Muscle of arm (tissue), 14 donors: ENCODE measurements at places on chromosomes 5 and 9.

GRCh38 chr5:81213070-81213469 lies 20.1 kb upstream of the CKMT2 start:
- DNase-seq: no peak

GRCh38 chr5:42614509-42614908 lies 142.1 kb upstream of the CCDC152 start:
- no peak for DNase-seq

GRCh38 chr9:68488126-68488525 lies 52.6 kb downstream of the TMEM252 start:
- DNase-seq: no peak

GRCh38 chr9:125485471-125486151 lies 221.4 kb downstream of the MAPKAP1 start:
- no peak for DNase-seq

DNA sequence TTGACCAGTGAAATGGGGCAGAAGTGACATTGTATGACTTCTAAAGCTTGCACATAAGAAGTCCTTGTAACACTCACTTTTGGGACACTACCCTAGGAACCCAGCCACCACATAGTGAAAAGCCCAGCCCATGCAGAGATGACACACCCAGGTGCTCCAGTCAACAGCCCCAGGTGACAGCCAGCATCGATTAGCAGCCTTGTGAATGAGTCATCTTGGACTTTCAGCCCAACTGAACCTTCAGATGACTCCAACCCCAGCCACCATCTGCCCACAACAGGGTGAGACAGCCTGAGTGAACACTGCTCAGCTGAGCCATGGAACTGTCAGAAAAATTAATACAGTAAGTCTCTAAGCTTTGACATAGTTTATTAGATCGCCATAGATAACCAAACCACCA lies 458.6 kb downstream of the ZSWIM6 start:
- DNase-seq: no peak

- DNase-seq: no peak
These were observed 714.5 kb upstream of the WWC1 start for GRCh38 chr5:167576897-167577296.

DNA sequence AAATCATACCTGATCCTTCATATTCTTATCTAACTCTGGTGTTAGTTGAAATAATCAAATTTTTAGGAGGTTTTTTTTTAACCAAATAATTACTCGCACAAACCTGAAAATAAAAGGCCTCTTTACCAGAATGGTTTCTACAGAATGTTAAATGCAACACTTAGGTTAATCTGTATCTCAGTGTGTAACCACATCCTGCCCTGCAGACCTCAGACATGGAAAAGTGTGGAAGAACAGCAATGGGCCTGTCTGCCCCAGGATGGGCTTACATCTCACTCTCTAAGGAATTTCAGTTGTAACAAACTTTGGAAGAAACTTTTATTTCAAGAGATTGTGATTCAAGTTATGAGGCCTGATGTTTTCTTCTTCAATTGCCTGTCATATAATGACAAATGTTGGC lies 32.5 kb upstream of the MIER3 start:
- no peak for DNase-seq

- DNase-seq: no peak
These were observed 270.8 kb downstream of the NTRK2 start for GRCh38 chr9:84940294-84940693.

- peak; percentile 20 for DNase-seq
These were observed 304.0 kb downstream of the PJA2 start for GRCh38 chr5:109105631-109106267.

DNA sequence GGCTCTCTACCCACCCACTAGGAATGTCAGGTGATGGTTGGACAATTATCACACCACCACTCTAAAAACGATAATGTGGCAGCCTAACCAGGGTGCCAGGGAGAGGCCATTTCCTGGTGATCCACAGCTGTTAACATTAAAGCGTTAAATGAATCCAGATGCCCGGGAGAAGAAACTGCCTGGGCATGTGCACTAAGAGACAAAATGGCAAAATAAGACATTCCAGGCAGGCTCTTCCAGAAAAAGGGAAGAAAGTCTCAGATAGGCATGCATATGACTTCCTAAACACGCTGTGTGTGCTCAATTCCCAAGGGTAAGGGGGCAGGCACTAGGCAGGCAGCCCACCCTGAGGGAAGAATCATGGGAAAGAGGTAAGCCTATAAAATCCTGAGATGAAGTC lies 4.6 kb upstream of the TXN start:
- DNase-seq: no peak

DNA sequence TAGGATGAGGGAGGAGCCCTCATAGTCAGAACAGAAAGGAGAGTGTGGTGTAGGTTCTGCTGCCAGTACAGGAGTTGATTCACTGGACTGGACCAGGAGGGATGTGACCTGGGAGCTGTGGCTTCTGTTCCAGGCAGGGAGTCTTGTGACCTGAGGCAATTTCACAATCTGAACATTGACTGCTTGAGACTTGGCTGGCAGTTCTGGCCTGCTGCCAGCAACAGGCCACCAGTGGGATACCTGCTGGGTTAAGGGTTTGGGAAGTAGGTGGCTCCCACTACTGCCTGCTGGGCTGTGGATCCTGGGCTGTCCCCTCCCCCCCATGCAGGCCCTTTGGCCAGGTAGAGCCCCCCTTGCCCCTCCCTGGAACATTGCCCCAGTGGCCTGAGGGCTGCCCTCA lies 268.6 kb upstream of the ARRDC3 start:
- no peak for DNase-seq

DNA sequence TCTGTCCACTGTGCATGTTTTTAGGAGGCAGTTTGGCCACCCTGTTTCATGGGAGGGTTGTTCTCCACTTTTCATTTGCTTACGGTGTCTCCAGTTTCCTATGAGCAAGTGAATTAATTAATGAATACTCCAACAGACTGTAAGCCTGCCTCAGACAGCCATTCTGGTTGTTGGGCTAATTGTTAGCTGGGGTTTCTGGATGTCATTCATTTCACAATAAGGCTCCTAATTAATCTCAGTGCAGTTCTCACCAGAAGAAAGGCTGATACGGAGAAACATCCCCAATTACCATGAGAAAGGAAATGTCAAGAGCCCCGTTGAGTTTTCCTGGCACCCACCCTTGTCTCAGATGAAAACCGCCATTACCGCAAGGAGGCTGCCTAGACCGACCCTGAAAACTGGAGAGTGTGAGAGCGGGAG lies 75.8 kb downstream of the MAP1B start:
- no peak for DNase-seq

- no peak for DNase-seq
These were observed 120.2 kb upstream of the GRHPR start for GRCh38 chr9:37302277-37302676.

GRCh38 chr9:72440378-72440777 lies 75.4 kb upstream of the ZFAND5 start:
- DNase-seq: peak; percentile 7

DNA sequence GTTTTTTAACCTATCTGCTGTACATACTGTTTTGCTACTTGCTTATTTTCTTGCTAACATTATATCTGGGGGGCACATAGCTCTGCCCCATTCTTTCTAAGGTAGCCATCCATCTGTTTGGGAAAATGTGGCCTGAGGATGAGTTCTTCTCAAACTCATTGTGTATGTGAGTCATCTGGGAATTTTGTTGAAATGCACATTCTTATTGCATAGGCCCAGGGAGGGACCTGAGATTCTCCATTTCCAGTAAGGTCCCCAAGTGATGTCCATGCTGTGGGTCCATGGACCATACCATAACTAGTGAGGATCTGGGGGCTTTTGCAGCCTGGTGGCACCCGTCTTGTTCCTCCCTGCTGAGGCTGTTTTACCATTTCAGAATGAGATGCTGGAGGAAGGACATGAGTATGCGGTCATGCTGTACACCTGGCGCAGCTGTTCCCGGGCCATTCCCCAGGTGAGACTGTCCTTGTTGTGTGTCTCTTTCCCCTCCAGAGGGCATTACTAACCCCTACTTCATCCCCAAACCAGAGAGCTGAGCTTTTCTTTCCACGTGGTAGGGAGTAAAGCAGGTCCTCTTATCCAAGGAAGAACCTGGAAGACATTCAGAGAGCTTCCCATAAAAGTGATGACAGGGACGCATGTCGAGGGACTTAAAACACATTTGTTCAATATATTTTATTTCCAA lies 28.6 kb downstream of the CYFIP2 start:
- DNase-seq: no peak
